ENCODE measurements at places on chromosomes 1 and 21.
A peak's percentile ranks its signal among the peaks of the same experiment; 100 is the strongest.

- no peak for DNase-seq
Measured at GRCh38 chr1:61289232-61290098, 207.1 kb downstream of the NFIA start.

- no peak for DNase-seq
Measured at GRCh38 chr1:56375326-56375804, 204.0 kb downstream of the PLPP3 start.

- no peak for DNase-seq
Measured at GRCh38 chr1:224774378-224774777, 155.1 kb upstream of the DNAH14 start.

- peak; percentile 48 for DNase-seq
Measured at GRCh38 chr1:161013488-161014230, 7.3 kb downstream of the F11R start.

DNA sequence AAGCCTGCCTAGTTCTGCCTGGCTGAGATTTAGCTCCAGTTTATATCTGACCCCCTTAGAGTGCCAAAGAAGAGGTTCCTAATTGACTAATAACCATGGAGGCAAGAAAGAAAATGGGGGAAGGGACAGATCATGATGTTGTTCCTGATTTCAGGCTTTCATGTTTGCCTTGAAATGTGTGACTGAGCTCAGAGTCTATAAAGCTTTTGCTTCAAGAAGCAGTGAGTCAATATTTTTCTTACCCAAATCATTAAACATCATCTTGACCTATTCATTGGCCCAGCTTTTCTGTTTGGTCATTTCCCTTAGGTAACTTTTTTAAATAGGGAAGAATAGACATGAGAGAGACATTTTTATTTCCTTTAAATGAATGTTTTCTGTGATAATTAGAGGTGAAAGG, 55.9 kb downstream of the HHAT start:
- no peak for DNase-seq

- DNase-seq: no peak
Measured at GRCh38 chr1:78101514-78101913, 55.7 kb downstream of the GIPC2 start.

DNA sequence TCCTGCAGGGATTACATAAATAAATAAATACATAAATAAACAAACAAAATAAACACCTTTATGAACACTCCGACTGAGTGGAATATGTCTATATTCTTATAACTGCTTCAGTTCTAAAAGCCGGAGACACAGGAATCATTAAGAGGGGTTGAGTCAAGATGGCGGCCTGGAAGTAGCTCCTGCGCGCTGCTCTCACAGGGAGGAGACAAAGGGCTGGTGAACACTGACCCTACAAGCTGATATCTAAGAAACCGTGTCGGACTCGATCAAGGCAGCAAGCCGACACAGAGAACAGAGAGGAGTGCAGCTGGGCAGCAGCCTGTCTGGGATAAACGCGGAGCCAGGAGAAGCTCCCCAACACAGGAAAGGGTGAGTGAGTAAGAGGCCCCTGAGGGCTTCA, 1098.6 kb upstream of the NCAM2 start:
- DNase-seq: no peak

GRCh38 chr21:41777951-41778815, 11.3 kb upstream of the RIPK4 start:
- no peak for DNase-seq

- no peak for DNase-seq
Measured at GRCh38 chr1:244865028-244865371, 657 bp upstream of the HNRNPU start.

- no peak for DNase-seq
Measured at GRCh38 chr21:15894596-15894995, 164.8 kb downstream of the USP25 start.

DNA sequence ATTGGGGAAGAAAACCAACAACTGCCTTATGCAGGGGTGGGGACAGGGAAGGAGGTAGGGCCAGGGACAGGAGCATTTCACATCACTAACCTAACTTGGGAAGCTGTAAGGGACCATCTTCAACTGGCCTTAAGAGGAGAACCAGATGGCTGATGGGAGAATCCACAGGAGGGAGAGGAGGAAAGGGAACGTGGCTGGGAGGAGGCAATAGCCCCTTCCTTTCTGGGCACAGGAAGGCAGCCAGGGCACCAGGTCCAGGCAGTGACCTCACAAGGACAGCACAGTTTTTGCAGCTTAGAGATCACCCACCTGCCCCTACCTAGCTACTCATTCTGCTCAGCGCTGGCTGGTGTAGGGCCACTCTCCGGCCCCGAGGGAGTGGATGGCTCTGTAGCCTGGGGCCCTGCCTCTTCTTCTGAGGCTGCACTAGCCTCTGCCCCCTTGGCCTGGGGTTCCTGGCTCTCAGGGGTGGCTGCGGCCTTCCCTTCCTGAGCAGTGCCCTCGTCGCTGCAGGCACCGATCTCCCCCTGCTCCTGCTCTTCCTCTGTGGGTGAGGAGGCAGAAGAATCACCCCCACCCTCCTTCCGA, 1.7 kb downstream of the MARCKSL1 start:
- no peak for DNase-seq

Data from stimulated activated naive CD4-positive, alpha-beta T cell treated with Interleukin-2 at 50 U/mL for 16 hours (primary cell).